ENCODE measurements at places on chromosomes 3 and 15.

GRCh38 chr3:160566499-160566898, 1.1 kb upstream of the KPNA4 start:
- no peak for DNase-seq

DNA sequence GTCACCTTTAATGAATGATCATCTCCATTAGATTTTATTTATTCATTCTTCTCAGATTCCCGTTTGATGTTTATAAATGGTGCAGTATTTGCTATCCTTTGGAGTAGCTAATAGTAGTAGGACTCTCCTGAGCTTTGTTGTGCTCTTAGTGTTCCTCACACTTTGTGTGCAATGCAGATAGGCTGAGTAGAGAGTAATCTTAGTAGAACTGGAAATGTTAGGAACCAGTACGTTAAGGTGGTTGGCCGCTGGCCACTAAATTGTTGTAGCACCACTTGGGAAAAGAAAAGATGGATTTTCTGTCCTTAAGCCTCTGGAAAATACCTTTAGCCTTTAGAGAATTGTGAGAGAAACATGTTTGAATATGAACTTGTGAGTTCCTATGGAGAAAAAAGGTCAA, 19.9 kb upstream of the EBLN2 start:
- DNase-seq: no peak

- no peak for DNase-seq
Measured at GRCh38 chr15:58138106-58138505, at the start of gene AQP9. TSS of gene AQP9 (plus strand) at chr15:58138381. CDS start at chr15:58138566, 185 bp downstream.

DNA sequence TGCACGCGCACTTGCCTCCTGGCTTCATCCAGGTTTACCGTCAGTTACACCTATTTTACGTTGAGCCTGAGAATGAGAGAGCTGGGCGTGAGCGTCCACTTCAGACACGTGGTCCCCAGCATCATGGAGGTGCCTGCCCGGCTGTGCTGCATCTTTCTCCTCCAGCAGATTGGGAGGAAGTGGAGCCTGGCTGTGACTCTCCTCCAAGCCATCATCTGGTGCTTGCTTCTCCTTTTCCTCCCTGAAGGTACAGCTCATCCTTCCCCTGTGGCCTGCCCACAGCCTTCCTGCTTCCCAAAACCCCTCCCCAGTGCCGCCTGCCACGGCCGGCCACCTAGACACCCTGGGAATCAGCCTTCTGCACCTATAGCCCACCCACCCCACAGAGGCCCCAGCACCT, 31.6 kb downstream of the SLC22A14 start:
- DNase-seq: no peak

DNA sequence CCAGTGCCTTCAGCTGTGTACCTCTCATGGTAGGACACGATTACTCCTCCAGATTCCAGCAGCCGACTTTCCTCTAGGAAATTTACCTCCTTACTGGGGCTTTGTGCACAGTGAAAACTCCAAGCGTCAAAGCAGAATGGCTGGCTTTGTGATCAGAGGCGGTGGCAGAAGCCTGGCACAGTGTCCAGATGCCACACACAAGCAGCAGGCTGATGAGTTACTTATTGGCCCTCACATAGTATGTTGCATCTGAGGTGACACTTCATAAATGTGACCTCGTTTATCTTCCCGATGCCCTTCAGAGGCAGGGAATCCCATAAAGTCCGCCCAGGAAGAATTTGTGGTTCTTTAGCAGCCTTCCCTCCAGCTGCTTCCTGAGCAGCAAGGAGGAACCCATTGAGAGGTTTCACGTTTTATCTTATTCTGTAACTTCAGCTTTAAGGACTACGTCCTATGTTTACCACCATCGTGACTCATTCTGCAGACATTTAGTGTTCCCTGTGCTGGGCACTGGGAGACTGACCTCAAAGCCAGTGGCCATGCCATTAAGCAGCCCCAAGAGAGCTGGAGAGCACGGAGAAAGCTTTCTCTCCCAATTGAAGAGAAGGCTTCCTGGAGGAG, 107.1 kb upstream of the C15orf61 start:
- no peak for DNase-seq

DNA sequence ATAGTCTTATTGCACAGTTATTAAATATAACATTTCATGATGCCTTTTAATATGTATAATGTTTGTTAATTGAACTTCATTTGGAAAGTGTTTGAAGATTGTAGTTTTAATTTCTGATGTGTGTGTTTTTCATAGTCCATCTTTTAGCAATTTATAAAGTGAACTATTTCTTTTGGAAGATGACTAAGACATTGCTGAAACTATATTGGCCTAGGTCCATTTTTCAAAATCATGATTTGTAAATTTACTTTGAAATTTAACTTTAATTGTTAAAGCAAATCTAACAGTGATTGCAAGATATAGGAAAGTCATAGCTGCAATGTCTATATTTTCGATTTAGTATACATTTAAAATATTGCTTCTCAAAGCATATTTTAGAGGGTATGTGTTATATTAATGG, 30.8 kb downstream of the MCTP2 start:
- DNase-seq: no peak

DNA sequence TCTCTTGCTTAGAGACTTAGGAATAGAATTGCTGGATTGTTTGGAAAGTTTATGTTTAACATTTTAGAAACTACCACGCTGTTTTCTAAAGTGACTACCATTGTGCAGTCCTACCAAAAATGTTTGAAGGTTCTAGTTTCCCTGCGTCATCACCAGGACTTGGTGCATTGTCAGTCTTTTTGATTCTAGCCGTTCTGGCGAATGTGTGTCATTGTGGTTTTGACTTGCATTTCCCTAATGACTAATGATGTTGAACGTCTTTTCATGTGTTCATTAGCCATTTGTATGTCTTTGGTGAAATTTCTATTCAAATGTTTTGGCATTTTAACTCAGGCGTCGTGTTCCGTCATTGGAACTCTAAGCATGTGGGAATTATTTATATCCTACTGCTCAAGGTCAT, 58.0 kb downstream of the CHD2 start:
- DNase-seq: peak; percentile 17

DNA sequence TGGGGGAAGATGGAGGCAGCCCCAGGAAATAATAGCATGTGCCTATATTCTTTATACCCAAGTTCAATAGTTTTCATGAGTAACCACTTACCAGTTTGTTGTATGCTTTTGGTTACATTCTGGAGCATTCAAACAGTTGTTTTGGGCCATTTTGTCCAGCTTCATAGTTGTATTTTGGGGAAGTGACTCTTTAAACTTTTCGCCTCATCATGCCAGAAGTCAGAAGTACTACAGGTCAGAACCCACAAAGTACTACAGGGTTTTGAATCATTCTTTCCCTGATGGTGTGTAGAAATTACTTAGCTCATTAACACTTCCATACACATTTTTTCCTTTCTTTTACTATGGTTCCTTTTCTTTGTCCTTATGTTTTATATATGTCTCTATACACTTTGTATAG, 210.6 kb downstream of the ARPP21 start:
- DNase-seq: no peak

DNA sequence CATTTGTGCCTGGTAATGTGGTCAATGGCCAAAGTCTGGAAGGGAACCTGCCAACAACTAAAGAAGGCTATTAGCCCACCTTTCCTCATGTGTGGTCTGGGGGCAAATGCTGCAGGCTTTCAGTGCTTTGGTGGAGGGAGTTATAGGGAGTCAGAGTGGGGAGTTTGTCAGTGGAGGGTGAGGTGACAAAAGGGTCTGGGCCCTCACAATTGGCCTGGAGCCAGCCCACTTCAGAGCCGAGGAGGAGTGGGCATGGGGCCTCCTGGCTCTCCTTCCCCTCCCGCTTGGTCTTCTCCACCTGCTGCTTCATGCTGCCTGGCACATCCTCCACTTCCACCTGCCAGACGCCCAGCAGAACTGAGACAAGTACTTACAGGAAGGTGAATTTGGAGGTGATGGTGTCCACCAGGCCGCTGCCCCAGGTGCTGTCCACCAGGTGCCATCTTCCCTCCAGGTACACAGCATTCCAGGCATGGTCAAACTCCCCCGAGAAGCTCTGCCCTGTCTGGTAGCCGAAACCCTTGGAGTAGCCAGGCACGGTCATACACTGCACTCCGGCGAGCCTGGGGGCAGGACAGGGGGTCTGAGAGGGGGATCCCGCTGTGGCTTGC, 40.9 kb downstream of the KY start:
- DNase-seq: no peak

- no peak for DNase-seq
Measured at GRCh38 chr15:90742087-90742486, 24.9 kb downstream of the BLM start.

- DNase-seq: no peak
Measured at GRCh38 chr3:74789111-74789510, 174.7 kb upstream of the CNTN3 start.

GRCh38 chr3:38031022-38031994, 1.9 kb upstream of the PLCD1 start:
- no peak for DNase-seq

- no peak for DNase-seq
Measured at GRCh38 chr15:91887321-91887720, 33.8 kb downstream of the SLCO3A1 start.

DNA sequence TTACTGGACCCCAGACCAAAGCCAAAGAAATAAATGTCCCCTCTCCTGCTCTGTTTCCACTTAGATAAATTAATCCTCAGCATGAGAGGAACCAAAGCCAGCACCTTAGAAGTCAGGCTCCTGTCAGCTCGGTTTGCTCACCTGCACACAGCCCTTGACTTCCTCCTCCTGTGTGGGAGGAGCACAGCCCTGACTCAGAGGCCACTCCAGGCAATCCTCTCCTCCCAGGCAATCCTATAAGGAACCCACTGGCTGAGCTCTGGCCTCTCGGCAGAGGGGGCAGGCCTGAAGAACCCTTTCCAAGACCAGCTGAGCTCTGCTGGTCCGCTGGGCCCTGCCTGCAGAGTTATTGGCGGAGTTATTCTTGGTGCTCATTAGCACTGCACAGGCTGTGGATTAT, 30.8 kb downstream of the LIPC start:
- DNase-seq: no peak

GRCh38 chr3:69296995-69297394, 88.9 kb downstream of the FRMD4B start:
- no peak for DNase-seq

DNA sequence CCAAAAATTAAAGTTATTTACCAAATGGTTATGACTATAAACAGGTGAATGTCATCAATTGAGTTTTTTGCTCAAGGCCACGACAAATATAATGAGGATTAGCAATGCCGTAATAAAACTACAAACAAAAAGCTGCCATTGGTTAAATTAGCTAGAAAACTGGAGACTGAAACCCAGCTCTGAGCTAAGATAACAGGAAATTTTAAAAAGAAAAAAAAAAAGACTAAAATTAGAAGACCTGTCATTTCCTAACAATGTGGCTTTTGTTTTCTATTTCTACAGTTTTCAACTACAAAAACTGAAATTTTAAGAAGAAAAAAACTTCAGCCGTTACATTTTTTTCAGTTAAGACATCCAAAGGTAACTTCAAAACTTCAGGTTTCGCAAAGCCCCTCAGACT, 9.7 kb downstream of the SLC12A6 start:
- DNase-seq: no peak

DNA sequence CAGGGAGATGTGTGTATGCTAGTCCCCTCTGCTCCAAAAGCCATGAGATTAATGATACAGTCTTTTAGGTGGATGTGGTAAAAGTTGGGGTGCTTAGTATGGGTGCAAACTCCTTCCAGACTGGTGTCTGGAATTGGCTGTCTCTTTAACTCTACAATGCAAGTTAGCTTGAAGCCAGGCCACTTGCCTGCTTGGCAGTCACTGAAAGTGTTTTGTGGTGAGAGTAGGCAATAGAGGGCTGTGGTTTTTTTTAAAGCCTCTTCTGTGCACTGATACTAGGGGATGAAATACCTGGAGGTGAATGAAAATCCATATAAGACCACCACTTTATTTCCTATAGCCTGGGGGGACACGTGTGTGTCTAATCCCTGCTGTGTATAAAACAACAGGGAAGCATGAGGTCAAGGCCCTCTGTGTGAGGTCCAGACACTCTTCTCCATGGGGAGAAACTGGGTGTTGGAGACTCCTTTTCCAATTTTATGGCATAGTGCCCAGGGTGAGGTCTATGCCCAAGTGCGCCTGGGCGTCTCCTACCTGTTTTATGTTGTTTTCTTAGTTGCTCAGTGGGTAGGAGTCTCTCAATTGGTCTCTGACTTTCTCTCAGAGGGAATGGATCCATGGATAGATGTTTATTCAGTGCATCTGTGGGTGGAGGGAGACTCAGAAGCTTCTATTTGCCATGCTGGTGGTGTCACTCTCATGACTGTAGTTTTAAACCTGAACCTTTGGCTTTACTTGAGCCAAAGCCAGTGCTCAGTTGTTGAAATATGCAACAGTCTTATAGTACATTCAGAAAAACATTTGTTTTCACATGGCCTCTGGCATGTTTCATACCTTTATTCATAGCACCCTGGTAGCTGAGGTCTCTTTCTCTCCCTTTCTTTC, 327.8 kb upstream of the ATP11B start:
- DNase-seq: no peak

Data from activated naive CD8-positive, alpha-beta T cell treated with anti-CD3 and anti-CD28 coated beads, Interleukin-2, amount 50 U/mL, for 16 hours (primary cell).